ENCODE measurements at places on chromosomes 1 and 21.
A peak's percentile ranks its signal among the peaks of the same experiment; 100 is the strongest.

GRCh38 chr1:109788695-109789521, 25.2 kb upstream of the EPS8L3 start:
- no peak for DNase-seq

GRCh38 chr1:61241973-61242381, 159.6 kb downstream of the NFIA start:
- no peak for DNase-seq

DNA sequence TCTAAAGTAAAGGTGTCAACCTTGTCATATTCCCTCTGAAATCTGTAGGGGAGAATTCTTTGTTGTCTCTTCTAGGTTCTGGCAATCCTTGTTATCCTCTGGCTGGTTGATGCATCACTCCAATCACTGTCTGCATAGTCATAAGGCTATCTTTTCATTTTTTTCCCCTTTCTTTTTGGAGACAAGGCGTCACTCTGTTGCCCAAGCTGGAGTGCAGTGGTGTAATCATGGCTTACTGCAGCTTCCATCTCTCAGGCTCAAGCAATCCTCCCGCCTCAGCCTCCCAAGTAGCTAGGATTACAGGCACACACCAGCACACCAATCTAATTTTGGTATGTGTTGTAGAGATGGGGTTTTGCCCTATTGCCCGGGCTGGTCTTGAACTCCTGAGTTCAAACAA, 12.9 kb downstream of the DPYD start:
- no peak for DNase-seq

DNA sequence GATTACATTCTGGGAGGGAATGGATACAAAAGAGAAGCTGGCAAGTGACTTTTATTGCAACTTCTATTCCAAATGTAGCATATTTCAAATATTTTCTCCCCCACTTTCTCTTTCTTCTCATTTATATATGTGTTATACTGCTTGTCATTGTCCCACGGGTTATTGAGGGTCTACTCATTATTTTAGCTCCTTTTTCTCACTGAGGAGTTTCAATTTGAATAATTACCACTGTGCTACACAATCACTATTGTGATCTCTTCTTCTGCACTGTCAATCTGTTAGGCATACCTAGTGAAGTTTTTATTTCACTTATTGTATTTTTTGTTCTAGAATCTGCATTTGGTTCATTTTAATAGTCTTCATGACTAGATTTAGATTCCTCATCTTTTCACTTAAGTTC, 339.7 kb downstream of the PTPRC start:
- no peak for DNase-seq

DNA sequence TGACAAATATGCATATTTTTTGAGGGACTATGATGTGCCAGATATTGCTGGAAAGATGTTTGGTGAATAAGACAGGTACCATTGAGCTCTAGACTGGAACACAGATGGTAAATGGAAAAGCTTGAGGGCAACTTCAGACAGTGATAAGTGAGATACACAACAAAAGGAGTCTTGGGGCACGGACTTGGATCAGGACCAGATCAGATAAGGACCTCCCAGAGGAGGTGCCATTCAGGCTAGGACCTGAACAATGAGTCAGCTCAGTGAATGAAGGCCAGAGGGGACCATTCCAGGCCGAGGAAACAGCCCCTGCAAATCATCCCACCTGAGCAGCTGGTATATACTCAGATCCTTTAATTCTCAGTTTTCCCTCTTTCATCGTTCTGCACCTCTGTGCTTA, 1.8 kb upstream of the KCNJ15 start:
- no peak for DNase-seq

DNA sequence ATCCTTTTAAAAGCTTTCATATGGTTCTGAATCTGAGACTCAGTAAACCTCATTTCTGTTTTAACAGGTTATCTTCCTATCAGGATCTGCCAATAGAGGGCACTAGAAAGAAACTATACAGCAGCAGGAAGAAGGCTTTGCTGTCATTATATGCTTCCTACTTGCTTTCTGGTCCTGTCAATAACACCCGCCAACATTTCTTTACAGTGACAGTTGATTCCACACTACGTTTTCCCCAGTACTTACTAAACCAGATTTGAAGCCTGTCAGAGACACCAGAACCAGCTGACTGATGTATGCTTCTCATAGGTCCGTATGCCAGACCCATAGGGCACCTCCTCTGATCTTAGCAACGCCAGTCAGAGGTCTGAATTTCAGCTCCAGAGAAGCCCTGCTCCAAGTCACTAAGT, 341.0 kb upstream of the NEGR1 start:
- peak; percentile 42 for DNase-seq

DNA sequence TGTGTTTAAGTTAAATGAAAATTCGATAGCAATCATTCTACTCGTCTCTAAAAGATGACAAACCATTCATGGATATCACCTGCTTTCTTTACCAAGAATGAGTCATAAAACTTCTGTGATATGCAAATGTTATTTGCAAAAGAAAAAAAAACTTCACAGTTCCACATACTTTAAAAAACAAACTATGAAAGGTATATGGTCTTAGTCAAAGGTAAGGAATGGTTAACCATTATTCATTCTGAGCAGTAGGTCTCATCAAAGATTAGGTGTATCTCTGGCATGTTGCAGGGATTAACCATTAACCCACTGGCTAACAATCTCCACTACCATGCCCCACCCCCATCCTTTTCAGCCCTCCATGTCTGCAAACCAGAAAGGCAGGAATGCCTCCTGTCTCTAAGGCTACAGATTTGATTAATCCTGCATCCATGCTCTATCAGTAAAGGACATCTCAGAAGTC, 44.4 kb downstream of the PTPN14 start:
- DNase-seq = no peak

DNA sequence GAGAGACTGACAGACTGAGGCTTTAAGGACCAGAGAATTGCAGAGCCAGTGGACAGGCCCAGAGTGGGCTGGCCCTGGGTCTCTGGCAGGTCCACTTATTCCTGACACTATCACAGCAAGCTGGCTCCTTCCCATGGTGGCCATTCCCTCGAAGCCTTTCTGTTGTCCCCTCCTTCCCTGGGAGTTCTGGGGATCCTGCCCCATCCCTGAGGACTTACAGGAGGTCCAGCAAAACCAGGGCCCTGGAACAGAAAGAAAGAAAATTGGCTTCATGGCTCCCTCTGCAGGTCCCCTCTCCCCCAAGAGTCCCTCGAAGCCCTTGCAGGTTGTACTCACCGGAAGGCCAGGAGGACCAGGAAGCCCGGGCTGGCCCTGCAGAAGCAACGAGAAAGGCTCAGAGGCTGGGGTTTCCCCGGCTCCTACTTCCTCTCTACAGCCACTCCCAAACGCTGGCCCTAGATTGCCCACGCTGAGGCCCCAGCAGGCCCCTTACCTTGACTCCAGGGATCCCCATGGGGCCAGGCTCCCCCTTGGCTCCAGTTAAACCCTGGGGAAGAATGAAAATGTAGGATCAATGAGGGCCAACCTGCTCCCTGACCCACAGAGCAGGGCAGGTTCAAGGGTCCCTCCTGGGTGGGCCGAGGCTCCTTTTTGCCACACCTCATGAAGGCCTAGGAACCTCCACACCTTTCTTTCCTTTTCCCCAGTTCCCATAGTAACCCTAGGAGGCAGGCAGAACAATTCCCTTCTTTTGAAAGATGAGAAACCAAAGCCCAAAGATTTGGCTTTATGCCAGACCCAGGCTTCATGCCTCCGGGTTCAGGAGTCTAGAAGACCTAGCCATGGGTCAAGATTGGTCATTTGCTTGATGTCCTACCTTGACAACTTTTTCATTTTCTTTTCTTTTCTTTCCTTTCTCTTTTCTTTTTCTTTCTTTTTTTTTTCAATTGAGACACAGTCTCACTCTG, 4.6 kb downstream of the COL9A2 start:
- DNase-seq = no peak

GRCh38 chr1:162997499-162998285, 71.5 kb upstream of the RGS4 start:
- DNase-seq = no peak

- no peak for DNase-seq
Measured at GRCh38 chr1:182493063-182493462, 43.1 kb downstream of the RGSL1 start.

GRCh38 chr1:21939650-21940374, 2.7 kb upstream of the HSPG2 start:
- DNase-seq = no peak

GRCh38 chr1:30572192-30572591, 151.2 kb downstream of the MATN1 start:
- DNase-seq = no peak

GRCh38 chr1:176617881-176618280, 154.9 kb downstream of the PAPPA2 start:
- DNase-seq = no peak

- DNase-seq = peak; percentile 49
Measured at GRCh38 chr21:36028127-36029069, 31.9 kb downstream of the SETD4 start.

Measured in SHP77 treated with DMSO at 0.1 percent for 48 hours (cell line).